Cortex of kidney (tissue), 1 donor: ENCODE measurements at places on chromosomes 4 and X.

GRCh38 chr4:43374216-43374751 is 481.8 kb downstream of the GRXCR1 start:
- no peak for DNase-seq

GRCh38 chr4:98801259-98801725 is 127.6 kb downstream of the EIF4E start:
- no peak for DNase-seq

GRCh38 chr4:183967266-183967665 is 62.2 kb downstream of the STOX2 start:
- no peak for DNase-seq

DNA sequence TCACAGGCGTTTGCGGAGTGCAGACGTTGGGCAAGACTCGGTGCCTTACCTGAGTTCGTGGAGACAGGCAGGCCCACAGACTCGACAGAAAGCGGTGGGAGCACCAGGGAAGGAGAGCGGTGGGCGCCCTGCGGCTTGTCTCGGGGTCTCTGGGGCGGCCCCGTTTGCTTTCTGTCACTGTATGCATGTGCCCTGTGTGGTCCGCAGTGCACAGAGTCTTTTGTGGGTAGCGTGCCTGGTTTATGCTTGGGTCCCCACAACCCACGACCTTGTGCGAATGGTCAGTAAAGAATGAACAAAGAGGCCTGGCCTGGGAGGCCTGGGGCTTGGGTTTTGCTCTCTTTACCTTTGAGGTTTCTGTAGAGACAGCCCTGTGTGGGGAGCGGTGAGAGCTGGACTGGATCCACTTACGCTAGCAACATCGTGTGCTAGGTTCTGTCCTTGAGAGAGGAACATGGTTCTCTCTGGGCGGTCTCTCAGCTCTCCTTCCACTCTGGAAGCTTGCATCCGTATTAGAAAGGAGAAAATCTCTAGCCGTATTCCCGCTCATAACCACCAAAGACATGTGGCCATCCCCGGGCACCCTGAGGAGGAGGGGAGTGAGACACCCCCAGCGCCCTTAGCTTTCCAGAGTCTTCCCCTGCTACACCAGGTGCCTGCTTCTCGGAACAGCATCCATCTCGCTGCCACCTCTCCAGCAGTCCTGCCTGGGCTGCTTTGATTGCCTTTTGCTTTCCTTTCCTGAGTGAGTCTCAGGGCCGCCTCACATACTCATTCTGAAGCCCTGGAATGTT is 1.2 kb downstream of the TADA2B start:
- no peak for DNase-seq

DNA sequence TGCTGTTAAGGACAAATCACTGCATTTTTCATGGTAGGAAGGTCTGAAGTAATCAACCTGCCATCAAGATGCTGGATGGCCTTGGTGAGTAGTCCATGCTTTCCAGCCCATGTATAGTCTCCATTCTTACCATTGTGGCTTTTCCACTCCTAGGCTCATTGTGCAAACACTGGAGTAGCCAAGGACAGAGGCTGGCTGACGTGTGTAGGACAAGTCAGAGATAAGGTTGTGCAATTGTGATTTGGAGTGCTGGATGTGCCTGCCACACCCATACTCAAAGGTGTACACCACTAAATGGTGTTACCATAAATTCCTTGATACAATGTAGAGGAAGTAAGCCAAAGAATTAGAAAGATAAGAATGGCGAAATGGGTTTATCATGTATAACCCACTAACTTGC is 26.3 kb upstream of the RADX start:
- no peak for DNase-seq

DNA sequence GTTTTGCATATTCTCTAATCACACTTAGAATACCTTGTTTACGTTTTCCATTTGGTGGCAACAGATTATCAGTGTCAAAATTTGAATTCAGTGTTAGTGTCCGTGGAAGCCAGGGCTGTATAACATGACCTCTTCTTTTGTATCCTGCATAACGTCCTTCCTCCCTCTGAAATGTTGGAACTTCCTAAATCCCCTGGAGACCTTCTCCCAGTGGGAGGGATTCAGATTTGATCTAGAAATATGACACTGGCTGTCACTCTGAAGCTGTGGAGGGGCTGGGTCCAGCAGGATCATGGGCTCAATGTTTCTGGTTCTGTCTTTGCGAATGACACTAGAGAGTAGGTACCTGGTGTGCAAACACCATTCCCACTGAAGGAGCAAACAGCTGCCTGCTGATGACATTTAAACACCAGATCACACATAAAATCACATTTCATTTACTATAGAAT is 850 bp upstream of the CXCL3 start:
- no peak for DNase-seq

DNA sequence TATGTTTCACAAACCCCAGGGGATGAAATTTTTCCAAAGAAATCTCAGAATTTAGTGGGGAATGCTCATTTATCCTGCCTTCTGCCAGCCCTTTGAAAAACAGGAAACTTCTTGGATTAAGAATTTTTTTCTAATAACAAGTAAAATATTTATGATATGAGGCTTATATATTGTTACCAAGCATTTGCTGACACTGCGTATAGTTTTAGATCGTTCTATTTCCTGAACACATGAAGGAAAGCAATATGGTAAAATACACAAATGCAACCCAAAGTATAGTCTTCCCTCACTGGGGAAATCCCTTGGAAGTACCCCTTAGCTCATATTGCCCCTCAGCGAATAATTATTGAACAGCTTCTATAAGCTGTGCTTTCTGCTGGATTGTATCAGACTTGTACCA is 54.4 kb upstream of the MND1 start:
- no peak for DNase-seq

DNA sequence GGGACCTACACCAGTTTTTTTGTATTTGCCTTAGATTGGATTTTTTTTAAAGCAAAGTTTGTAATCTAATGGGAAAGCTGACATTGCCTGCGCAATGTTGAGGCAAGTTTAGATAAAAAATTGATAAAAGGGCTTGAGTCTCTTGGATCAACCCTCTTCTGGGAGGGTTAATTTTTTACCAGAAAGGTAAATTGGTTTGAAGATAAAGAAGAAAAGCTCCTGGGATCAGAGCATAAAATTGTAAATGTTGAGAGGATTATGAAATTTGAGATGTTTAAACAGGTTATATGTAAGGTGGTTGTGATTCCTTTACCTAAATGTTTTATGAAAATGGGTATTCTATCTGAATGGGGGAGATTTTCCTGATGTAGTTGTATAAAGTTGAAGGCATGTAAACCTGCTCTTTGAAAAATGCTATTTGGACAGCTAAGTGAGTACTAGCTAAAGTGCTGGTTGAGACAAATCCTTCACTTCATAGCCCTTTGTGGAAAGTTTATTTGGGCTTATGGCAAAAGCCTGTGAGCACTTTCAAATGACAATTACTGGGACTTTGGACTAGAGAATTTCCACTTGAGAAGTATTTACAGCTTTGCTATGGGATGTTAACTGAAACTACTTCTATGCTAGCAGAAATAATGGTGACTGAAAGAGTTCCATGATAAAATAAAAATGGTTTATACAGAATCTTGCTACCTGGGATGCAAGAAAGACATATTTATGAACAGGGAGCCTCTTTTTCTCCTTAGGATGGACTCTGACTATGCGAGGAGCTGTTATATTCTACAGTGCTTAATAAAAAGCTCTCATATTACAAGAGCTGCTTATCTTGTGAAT is 56.2 kb downstream of the UGT2B10 start:
- DNase-seq = no peak

DNA sequence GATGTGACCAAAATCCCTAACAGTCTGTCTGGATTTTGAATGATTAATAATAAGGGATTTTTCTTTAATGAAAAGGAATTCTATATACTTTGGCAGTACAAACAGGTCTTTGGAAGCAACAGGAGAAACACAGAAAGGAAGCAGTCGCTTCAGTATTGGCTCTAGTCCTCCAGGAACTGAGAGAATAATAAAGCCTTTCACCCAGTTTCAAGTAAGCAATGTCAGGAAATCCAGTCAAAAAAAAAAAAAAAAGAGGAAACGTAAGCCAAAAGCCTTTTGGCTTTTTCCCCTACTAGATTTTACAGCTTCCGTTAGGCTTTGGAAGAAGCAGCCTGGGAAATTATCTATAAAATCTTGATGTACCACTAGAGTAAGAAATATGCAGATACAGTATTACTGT is 61.7 kb upstream of the HDAC8 start:
- DNase-seq = no peak

DNA sequence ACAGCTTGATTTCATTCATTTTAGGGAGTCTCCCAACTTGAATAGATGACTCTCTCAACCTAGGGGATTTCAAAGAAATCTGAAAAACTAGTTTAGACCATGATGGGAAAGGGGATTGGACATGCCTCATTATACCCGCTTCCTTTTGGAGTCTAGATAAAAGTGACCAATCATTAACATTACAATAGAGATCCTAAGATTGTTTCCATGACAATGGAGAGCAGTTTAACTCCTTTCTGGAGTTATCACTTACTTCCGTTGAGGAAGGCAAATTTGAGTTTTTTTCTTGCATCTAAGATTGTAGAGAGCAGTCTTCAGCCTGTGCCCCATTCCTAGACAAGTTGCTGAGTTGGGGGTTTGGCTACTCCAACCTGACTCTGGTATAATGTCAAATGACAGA is 11.4 kb upstream of the IL15 start:
- DNase-seq = no peak

DNA sequence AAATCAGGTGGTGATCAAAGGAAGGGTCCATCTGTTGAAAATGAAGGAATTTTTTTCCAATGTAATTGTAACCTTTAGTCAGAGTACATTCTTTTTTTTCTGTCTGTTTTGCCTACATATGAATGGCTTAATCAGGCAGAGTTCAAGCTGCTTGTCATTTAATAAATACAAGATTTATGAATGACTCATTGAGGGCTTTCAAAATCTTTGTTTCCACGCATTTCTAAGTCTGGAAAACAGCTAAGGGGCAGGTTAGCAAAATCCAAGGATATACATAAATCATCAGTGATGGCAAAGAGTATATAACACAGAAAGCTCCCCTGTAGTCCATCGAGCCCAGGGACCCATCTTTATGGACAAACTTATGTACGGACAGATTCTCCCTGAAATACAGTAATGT is 1.8 kb downstream of the CA5B start:
- no peak for DNase-seq

DNA sequence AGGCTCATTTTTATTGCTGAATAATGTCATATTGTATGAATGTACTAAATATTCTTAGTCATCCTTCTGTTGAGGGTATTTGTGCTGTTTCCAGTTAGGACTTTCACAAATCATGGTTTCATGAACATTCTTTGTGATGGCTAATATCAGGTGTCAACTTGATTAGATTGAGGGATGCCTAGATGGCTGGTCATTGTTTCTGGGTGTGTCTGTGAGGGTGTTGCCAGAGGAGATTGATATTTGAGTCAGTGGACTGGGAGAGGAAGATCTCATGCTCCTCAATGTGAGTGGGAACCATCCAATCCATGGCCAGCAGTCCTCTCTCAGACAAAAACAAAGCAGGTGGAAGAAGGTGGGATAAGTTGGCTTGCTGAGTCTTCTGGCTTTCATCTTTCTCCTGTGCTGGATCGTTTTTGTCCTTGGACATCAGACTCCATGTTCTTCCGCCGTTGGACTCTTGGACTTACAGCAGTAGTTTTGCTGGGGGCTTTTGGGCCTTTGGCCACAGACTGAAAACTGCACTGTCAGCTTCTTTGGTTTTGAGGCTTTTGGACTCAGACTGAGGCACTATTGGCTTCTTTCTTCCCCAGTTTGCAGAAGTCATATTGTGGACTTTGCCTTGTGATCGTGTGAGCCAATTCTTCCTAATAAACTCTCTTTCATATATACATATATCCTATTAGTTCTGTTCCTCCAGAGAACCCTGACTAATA is 11.9 kb upstream of the HS3ST1 start:
- DNase-seq = no peak

DNA sequence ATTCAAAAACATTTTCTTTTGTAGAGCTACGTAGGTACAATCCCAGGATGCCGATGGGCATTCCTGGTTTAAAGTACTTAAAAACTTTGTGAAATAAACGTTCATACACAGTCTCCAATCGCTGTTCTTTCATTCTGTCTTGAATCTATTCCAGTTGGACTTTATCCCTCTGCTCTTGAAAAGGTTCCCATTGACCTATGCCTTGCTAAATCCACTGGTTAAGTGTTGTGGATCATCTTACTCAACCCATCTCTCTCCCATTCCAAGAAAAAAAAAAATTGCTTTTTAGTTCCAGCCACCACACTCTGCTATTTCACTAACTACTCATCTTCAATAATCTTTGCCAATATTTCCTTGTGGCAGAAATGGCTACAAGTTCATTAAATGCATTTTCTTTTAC is 542.3 kb upstream of the GRIA3 start:
- no peak for DNase-seq

GRCh38 chrX:134167591-134168203 is 69.3 kb upstream of the CCDC160 start:
- DNase-seq = no peak

DNA sequence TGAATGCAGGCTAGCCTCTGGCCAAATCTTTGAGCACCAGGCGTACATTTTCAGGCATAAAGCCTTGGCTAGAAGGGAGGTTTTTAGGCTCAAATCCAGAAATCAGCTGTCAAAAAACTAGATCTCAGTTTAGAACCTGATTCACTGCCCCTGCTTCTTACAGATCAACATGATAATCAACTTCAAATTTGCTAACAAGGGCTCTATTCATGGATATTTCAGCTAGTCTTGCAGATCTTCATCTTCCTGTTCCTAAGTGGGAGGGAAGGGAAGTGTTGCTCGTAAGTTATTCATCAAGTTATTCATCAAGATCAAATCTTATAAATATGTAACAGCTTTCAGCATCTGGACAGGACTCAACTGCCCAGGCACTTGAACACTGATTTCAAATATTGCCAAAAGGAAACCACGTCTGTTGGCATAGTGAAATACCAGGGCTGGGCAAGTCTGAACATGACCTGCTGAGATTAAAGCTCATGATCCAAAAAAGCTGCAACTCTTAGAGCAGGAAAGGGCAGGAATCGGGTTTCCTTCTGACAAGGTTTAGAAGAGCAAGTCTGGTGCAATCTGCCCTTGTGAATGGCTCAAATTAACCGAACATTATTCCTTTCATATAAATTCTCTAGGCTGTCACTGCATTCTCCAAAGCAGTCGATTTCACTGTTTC is 200.3 kb downstream of the PDGFC start:
- DNase-seq = no peak

DNA sequence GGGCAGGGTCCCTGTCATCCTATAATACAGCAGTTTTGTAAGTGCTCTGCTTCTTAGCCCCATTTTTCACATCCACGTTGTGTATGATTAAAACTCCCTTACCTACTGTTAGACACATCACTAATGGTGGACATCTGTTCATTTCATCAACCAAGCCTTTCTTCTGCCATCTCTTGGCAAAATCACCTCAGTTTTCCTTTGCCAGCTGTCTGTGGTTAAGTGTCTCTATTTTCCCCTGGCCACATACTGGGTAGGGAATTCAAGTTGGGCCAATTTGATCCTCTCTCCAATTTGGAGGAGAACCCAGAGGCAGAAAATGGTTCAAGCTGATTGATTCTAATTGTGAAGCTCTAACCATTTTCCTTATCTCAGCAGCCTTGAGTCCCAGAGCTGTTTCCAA is 436.1 kb downstream of the PCDH7 start:
- DNase-seq = no peak

- no peak for DNase-seq
Measured at GRCh38 chr4:2393353-2394270, 24.8 kb downstream of the ZFYVE28 start.

- no peak for DNase-seq
Measured at GRCh38 chr4:56653461-56654237, 27.4 kb downstream of the HOPX start.
